ENCODE measurements at places on chromosomes 4 and X.
A peak's percentile ranks its signal among the peaks of the same experiment; 100 is the strongest.

DNA sequence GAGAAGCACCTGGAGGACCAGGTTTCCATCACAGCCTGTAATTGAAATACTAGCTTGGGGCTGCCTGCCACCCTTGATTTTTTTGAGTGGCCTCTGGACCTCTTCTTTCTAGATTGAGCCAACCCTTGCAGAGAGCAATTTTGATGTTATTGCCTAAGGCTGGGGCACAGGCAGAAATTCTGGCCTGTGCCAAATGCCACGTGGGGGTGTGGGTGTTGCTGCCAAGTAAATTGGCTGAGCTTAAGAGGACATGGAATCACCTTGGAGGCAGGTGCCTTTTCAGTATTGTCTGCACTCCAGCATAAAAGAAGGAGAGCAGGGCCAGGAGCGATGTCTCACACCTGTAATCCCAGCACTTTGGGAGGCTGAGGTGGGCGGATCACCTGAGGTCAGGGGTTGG is 286.1 kb upstream of the PRPS2 start:
- DNase-seq: no peak

GRCh38 chrX:52556741-52557140 is 39.9 kb upstream of the XAGE1B start:
- no peak for DNase-seq

- no peak for DNase-seq
These were observed 16.5 kb downstream of the TBC1D14 start for GRCh38 chr4:6926081-6926480.

- peak; percentile 42 for DNase-seq
These were observed 217.7 kb upstream of the PSAPL1 start for GRCh38 chr4:7652451-7652881.

DNA sequence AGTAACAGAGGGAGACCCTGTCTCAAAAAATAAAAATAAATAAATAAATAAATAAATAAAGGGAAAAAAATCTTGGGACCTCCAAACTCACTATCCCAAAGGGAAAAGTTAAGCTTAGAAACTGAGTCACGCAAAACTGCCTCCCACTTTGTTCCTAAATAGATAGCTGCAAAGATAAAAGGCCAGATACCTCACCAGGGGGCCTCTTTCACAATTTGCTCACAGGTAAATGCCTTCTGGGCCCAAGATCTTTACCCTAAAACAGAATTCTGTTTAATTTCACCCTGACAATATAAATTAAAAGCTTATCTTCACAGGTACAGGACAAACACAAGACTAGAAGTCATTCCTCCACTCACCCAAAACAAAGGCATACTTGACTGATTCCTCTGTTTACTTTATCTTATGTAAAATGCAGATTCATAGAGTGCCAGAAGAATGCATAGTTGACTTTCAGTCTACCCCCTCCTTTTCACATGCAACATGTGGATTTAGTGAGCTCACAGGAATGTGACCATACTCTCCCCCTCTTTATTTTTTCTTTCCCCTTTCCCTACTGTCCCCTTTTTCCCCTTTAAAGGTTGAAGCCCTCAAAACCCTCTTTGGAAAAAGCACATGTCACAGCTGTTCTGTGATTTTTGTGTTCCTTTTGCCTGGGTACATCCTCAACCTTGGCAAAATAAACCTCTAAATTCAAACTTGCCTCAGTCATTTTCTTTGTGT is 23.4 kb downstream of the ELF2 start:
- peak; percentile 44 for DNase-seq

GRCh38 chr4:184471881-184472613 is 2.3 kb downstream of the IRF2 start:
- DNase-seq: peak; percentile 14

DNA sequence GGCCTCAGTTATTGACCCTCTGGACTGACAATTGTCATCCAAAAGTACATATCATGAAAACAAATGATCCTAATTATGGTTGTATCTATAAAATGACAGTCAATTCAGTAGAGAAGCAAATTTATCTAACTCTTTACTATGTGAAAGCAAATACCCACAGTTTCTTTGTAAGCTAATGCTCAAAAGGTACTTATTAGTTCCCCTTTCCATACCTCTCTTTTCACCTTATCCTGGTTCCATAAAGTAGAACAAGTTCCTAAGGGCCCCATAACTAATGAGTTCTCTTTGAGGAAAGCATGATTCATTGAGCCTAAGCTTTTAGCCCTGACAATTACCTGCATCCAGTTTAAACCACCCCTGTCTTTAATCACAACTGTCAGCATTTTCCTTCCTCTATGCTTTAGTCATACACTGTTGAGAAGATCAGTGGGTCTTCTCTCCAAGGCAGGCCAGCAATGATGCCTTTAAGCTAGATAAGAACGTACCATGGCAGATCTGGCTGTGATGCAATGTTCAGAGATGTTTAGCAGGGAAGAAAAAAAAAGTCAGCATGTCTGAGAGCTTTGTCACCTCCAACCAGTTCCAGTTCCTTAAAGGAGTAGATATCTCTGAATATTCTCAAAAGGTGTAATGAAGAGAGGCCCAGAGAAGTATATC is 179.7 kb upstream of the RASGEF1B start:
- no peak for DNase-seq

DNA sequence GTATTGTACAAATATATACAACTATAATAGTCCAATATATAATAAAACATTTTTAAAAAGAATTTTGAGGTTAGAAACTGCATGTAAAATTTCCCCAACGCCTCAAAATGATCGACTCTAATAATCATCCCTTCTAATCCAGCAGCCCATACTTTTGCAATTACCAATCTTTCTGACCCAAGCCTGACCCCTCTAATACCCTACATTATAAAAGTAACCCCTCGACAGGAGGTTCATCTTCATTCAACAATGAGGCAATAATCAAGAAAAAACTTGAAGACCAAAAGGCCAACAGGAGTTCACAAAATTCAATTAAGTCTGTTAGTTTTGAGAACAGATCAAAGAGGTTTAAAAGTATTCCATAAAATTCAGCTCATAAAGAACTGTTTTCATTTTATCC is 393.5 kb downstream of the GPM6A start:
- no peak for DNase-seq

DNA sequence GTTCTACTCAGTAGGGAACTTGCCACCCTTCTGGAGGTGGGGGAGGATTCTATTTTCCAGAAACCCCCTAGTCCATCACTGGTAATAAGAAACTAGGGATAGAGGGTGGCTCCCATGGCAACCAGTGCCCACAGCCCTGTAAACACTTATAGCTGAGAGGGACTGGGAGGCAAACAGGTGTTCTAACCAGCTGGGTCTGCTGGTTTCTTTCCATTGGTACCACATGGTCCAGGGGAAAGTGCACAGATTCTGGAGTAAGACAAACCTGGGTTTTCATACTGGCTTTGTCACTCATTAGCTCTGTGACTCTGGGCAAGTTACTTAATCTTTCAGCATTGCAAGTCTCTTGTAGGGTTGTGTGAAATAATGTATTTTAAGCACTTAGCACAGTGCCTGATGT is 26.9 kb downstream of the IGSF1 start:
- DNase-seq: no peak

GRCh38 chr4:78863254-78863869 is 75.9 kb downstream of the PAQR3 start:
- DNase-seq: no peak

GRCh38 chr4:119136546-119136945 is 914 bp downstream of the MYOZ2 start:
- DNase-seq: peak; percentile 18

DNA sequence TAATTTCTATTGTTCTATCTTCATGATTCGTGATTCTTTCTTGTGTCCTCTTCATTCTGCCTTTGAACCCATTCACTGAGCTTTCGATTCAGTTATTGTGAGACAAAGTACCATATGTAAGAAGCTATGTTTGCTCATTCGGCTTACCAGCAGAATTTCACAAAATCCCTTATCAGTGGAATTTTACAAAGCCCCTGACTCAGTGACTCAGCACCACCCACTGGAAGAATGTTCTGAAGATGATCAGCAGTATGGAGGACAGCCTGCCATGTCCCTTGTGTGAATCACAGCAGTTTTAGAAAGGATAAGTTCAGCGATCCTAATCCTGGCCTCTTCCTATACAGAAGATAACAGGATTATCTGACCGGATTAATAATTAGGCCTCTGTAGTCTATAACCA is 5.8 kb upstream of the UXT start:
- no peak for DNase-seq

DNA sequence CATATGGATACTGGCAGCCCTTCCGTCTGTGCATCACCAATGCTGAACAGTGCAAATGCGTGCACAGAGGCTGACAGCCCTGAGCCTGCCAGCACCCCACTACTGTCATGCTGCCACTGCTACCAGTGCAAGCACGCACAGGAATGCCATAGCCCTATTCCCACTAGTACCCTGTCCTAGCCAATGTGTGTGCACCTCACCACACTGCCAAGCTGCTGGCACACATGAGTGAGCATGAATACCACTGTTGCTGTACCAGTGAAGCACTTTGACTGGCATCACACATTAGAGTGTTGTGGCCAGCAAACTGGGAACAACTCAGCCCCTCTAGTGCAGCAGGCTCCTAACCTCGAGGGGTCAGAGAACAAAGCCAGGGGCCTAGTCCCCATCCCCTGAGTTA is 102.9 kb upstream of the PCDH10 start:
- DNase-seq: no peak

GRCh38 chrX:154408659-154409221 is 314 bp downstream of the DNASE1L1 start:
- DNase-seq: no peak

DNA sequence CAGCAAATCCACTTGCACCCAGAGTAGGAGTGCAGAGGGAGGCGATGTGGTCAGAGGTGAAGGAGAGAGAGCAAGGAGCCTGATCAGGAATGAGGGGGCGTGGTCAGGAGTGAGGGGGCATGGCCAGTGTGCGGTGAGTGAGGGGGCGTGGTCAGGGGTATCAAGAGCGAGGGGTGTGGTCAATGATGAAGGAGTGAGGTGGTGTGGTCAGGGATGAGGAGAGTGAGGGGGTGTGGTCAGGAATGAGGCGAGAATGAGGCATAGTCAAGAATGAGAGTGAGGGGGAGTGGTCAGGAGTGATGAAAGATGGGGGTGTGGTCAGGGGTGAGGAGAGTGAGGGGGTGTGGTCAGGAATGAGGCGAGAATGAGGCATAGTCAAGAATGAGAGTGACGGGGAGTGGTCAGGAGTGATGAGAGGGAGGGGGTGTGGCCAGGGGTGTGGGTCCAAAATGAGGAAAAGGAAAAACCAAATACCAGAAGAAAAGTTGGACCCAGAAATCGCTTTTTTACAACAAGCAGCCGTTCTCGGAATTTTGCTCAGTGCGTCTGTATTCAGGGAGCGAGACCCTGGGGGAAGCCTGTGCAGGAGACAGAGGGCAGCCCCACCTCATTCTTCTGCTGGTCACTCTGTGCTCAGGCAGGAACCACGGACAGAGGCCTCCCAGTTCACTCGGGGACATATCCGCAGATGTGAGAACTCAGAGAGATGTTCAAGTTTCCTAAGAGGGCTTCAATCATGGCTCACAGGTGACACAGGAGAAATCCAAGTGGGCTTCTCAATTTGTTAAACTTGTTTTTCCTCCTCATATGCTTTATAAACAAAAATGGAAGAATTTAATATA is 47.5 kb downstream of the MAGEA1 start:
- DNase-seq: peak; percentile 23

DNA sequence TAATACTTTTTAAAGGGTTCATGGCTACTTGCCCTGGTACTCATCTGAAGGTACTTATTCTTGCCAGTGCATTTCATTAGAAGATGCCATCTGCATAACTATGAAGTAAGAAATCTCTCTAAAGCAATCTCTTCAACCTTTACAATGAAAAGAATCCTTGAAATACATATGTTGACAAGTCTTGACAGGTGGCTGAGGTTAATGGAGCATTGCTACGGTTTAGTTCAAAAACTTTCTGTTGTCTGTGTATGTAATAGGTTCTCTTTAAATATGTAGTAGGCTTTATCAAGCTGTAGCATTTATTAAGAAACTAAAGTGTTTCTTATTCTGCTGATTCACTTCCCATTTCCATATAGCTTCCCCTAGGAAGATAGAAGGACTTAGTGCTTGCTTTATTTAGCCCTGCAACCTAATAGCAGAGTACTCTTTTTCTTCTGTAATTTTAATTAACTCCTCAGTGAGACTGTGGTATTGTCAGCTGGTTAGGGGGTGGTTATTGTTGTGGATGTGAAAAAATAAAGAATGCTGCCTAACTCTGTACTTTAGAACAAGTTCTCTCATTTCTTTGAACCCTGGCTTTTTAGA is 39.3 kb downstream of the SLAIN2 start:
- no peak for DNase-seq

DNA sequence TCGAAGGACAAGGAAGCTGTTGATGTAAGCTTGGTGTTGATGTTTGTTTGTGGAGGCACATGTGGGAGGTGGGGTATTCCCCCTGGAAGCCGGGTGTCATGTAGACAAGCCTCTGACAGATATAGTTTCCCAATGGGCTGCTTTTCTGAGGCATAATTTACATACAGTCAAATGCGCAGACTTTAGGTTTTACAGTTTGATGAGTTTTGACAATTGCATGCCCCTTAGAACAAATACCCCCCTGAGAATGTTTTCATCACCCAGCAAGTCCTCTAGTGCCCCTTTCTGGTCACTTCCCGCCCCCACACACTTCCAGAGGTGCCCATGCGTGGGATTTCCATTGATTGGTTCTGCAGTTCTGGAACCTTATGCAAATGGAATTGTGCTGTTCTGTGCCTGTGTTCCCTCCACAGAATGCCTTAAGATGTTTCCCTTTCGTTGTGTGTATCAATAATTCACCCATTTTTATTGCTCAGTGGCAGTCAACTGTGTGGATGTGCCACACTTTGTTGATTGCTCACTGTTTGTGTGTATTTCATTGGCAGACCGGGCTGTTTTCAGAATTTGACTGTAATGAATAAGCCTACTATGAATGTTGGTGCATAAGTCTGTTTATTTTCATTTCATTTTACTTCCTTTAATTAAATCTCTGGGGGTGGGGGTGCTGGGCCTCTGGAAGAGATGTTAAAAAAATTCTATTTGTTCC is 8.5 kb downstream of the EVC start:
- DNase-seq: no peak

- DNase-seq: no peak
These were observed 29.1 kb upstream of the DHX15 start for GRCh38 chr4:24613502-24613901.

All from fibroblast of upper back skin (primary cell).